PC-9 (cell line): ENCODE measurements at places on chromosomes 1 and 21. TPM values are rescaled to one million over a fixed set of nuclear protein-coding genes. Genes with fewer than 3 reads are reported as not detected.
A peak's percentile ranks its signal among the peaks of the same experiment; 100 is the strongest.

The CLEC20A gene
- not detected in 2 replicates for total RNA-seq

The ARV1 gene
- 8.0 and 12.0 TPM in 2 replicates for total RNA-seq

The OR2T35 gene
- not detected in 2 replicates for total RNA-seq

The PTPRC gene
- total RNA-seq = 0.58 and 0.79 TPM in 2 replicates

DNA sequence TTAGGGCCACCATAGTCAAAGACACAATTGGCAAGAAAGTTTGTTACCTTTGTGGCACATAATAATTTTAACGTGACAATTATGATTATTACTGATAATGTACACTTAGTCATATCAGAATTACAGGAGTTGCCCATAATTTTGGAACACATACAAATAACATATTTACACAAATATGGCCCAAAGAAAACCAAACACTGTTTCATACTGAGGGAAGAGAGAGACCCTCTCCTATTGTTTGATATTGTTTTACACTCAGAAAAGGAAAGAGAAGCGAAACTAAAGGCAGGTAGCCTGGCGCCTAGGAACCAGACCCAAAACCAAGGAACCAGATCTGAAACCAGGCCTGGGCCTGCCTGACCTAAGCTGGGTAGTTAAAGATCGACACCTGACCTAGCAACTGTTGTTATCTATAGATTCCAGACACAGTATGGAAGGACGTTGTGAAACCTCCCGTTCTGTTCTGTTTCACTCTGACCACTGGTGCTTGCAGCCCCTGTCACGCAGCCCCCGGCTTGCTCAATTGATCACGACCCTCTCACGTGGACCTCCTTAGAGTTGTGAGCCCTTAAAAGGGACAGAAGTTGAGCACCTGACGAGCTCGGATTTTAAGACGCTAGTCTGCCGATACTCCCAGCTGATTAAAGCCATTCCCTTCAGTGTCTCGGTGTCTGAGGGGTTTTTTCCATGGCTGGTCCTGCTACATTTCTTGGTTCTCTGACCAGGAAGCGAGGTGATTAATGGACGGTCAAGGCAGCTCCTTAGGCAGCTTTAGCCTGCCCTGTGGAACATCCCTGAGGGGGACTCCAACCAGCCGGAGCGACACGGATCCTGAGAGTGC lies 27.9 kb downstream of the C1orf115 start:
- no peak overlapping the region for H3K4me3 ChIP-seq
- DNase-seq = no peak

GRCh38 chr1:115837740-115838421 lies 3.0 kb downstream of the NHLH2 start:
- no peak overlapping the region for H3K4me3 ChIP-seq
- no peak overlapping the region for H3K27ac ChIP-seq
- no peak for DNase-seq
- no peaks in the 10 kb centered on the region for H3K4me1 ChIP-seq
- peaks cover 20% of the 10 kb centered on the region for H3K27me3 ChIP-seq

- H3K27me3 ChIP-seq = peaks cover 24% of the 10 kb centered on the region
- no peak overlapping the region for H3K27ac ChIP-seq
- H3K4me3 ChIP-seq = no peak overlapping the region
- H3K36me3 ChIP-seq = no peaks in the 10 kb centered on the region
Observed at GRCh38 chr1:177239792-177240191, 69.0 kb downstream of the BRINP2 start.

- H3K27me3 ChIP-seq = no peaks in the 10 kb centered on the region
- peak overlapping the region; percentile 61 for H3K27ac ChIP-seq
- peaks cover 8% of the 10 kb centered on the region for H3K4me1 ChIP-seq
- no peak overlapping the region for H3K4me3 ChIP-seq
- H3K36me3 ChIP-seq = peaks cover 3% of the 10 kb centered on the region; the same call in 1 of the 2 replicates
- peak; percentile 65 for DNase-seq
Observed at GRCh38 chr1:29145739-29146437, 22.2 kb upstream of the TMEM200B start.

GRCh38 chr1:15997637-15998280 lies 6.3 kb upstream of the SRARP start:
- H3K27me3 ChIP-seq = no peaks in the 10 kb centered on the region
- no peak overlapping the region for H3K4me3 ChIP-seq
- no peaks in the 10 kb centered on the region for H3K4me1 ChIP-seq
- no peaks in the 10 kb centered on the region for H3K36me3 ChIP-seq
- DNase-seq = no peak

DNA sequence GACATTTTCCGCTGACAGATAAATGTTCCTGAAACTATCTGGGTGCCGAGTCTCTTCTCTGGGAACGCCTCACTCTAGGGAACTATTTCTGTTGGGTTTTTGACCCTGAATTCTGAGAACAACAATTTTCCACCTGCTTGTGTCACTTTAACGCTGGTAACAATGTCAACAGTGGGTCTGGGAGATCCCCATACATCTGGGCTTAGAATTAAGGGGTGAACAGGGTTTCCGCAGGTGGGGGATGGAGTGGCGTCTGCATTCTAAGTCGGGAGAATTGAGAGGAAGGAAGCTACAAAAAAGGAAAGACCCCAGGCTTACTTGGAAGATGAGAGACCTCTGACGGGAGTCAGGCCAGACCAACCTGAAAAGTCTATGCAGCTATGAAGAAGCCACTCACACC lies 8.7 kb downstream of the CD247 start:
- no peak for DNase-seq
- H3K36me3 ChIP-seq = no peaks in the 10 kb centered on the region
- H3K4me3 ChIP-seq = no peak overlapping the region
- H3K27me3 ChIP-seq = no peaks in the 10 kb centered on the region
- no peak overlapping the region for H3K27ac ChIP-seq
- no peaks in the 10 kb centered on the region for H3K4me1 ChIP-seq

DNA sequence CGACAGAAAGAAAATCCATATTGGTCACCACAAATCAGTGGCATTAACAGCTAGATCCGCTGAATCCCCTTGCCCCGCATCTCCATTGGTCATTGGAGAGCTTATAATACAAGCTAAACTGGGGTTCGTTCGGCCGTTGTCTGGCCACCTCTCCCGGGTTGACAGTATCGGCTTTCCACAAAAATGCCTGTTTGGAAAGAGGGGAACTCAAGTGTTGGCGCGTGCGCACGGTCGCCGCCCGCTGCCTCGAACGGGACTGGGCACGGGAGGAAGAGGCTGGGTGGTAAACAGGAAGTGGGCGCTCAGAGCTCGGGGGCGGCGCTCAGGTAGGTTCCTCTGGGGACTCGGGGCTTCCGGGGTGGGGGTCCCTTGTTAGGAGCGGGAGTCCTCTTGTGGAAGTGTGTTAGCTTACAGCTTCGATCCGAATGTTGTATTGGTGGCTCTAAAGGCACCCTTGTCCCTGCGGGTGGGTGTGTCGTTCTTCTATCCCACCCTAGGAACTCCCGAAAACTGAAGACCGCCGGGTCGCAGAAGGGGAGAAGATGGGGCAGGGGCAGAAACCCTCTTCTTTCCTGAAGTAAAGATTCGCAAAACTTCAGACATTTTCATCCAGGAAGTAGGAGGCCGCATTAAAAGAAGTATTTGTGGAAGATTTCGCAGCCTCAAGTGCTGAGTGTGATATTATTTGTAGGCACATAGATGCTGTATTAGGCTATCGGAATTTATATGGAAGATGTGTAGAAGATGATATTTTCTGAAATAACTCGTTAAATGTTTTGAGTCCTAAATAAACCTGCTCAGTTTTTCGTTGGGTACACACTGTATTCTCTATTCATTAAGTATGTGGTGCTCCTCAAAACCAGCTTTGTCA lies 962 bp downstream of the BROX start:
- DNase-seq = peak; percentile 93
- H3K36me3 ChIP-seq = peaks cover 17% of the 10 kb centered on the region
- peak overlapping the region; percentile 87 for H3K27ac ChIP-seq

DNA sequence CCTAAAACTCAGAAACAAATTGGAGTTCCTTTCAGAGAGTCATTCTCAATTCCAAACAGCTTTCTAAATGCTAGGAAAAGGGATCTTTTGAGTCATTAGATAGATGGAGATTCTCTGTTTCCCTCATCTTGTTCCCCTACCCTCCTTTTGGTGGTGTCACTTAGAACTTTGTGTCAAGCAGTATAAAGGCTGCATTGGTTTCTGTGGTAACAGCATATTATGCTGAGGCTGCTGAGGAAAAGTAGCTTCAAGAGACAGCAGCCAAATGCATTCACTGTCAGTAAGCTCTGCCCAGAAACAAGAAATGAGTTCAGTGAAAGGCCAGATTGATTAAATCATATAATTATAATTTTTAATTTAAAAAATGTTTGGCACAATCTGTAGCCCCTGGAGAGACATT lies 144.1 kb downstream of the LRRC40 start:
- H3K27ac ChIP-seq = no peak overlapping the region
- H3K27me3 ChIP-seq = no peaks in the 10 kb centered on the region
- no peaks in the 10 kb centered on the region for H3K36me3 ChIP-seq
- no peak for DNase-seq
- H3K4me1 ChIP-seq = no peaks in the 10 kb centered on the region

- H3K4me3 ChIP-seq = no peak overlapping the region
- H3K27ac ChIP-seq = no peak overlapping the region
- peak; percentile 10 for DNase-seq
- H3K27me3 ChIP-seq = no peaks in the 10 kb centered on the region
- H3K36me3 ChIP-seq = no peaks in the 10 kb centered on the region
Observed at GRCh38 chr1:239987103-239987745, 104.5 kb upstream of the FMN2 start.

GRCh38 chr1:181643631-181644030 lies 160.3 kb downstream of the CACNA1E start:
- no peaks in the 10 kb centered on the region for H3K4me1 ChIP-seq
- H3K27me3 ChIP-seq = peaks cover 25% of the 10 kb centered on the region; the same call in 1 of the 2 replicates
- H3K4me3 ChIP-seq = no peak overlapping the region
- H3K36me3 ChIP-seq = no peaks in the 10 kb centered on the region
- no peak for DNase-seq
- no peak overlapping the region for H3K27ac ChIP-seq

DNA sequence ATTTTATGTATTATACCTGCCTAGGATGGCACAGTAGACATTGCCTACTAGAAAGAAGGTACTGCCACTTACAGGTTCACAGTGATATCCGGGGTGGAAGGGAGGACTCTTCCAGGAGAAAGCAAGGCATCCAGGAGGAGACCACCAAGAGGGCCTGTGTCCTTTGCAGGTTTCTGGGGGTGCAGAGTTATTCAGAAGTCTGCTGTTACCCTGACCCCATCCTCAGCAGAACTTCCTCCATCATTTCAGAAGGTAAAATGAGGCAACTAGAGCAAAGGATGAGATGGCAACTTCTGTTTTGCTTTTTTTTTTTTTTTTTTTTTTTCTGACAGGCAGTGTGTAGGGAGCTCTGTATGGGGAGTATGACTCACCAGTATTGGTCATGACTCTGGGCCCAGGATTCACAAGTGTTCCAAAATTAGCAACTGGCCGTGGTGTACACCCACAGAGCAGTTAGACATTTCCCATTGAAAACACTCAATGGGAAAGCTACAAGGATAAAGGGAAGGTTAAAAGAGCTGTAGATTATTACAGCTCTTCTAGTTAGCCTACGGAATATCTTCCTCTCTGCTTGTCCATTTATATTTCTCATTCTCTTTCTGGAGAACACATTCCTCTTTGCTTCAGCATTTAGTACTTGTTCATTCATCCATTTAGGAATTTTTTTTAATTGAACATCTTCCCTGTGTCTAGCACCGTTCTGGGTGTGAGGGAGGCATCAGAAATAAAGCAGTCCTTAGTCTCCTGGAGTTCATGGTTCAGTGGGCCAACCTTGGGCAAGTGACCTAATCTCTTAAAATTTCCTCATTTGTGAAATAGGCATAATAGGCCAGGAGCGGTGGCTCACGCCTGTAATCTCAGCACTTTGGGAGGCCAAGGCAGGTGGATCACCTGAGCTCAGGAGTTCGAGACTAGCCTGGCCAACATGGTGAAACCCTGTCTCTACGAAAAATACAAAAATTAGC lies 50.5 kb upstream of the PPP2R5A start:
- H3K27me3 ChIP-seq = no peaks in the 10 kb centered on the region
- peak overlapping the region; percentile 69 for H3K27ac ChIP-seq
- H3K4me3 ChIP-seq = no peak overlapping the region
- H3K36me3 ChIP-seq = no peaks in the 10 kb centered on the region
- DNase-seq = peak; percentile 53

DNA sequence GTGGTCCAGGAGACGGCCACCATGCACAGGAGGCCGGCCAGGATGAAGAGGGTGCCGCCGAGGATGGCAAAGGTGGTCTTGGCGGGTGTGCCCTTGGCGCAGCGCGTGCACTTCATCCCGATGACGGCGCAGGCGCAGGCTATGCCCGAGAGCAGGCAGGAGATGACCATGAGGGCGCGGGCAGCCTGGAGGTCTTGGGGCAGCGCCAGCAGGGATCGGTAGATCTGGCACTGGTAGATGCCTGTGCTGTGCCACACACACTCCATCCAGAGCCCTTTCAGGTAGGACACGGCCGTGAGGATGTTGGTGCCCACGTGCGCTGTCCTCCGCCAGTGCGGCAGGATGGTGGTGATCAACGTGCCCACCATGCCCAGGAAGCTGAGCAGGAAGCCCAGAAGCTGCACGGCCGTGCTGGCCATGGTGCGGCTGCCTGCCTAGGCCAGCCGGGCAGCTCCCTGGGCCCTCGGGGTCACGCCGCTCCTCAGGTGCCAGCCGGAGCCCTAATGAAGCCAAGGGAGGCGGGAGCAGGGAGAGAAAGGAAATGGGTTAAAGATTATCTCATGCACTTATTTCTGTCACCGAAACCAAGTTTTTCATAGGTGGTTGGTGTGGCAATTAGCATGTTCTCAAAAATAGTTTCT lies 18.5 kb downstream of the CLDN14 start:
- H3K36me3 ChIP-seq = no peaks in the 10 kb centered on the region
- no peak overlapping the region for H3K4me3 ChIP-seq

- no peaks in the 10 kb centered on the region for H3K36me3 ChIP-seq
- H3K4me3 ChIP-seq = no peak overlapping the region
- no peaks in the 10 kb centered on the region for H3K27me3 ChIP-seq
- no peak for DNase-seq
- no peaks in the 10 kb centered on the region for H3K4me1 ChIP-seq
Observed at GRCh38 chr21:15390049-15390448, 325.2 kb upstream of the NRIP1 start.

DNA sequence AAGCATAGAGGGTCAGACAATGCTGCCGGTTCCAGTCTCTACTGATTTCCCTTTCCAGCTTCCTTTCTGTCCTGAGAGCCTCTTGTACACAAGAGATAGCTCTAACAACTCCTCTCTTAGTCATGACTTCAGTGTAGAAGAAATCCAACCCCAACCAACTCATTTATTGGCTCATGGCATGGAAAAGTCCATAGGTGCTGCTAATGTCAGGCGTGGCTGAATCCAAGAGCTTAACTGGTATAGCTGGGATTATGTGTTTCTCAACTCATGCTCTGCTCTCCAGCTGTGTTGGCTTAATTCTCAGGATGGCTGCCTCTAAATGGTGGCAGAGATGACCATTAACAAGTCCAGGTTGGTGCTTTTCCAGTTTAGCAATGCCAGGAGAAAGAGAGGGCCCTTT lies 12.4 kb upstream of the THRAP3 start:
- H3K4me1 ChIP-seq = peaks cover 5% of the 10 kb centered on the region; the same call in 1 of the 2 replicates
- DNase-seq = no peak
- H3K36me3 ChIP-seq = no peaks in the 10 kb centered on the region
- H3K27ac ChIP-seq = no peak overlapping the region
- H3K4me3 ChIP-seq = no peak overlapping the region
- H3K27me3 ChIP-seq = no peaks in the 10 kb centered on the region

- no peak overlapping the region for H3K4me3 ChIP-seq
- no peaks in the 10 kb centered on the region for H3K27me3 ChIP-seq
- no peaks in the 10 kb centered on the region for H3K36me3 ChIP-seq
Observed at GRCh38 chr21:35163411-35163810, 114.3 kb upstream of the RUNX1 start.

- H3K36me3 ChIP-seq = no peaks in the 10 kb centered on the region
- DNase-seq = peak; percentile 49
- peaks cover 14% of the 10 kb centered on the region for H3K4me1 ChIP-seq
- no peak overlapping the region for H3K4me3 ChIP-seq
- no peak overlapping the region for H3K27ac ChIP-seq
Observed at GRCh38 chr1:218463194-218464156, 118.3 kb downstream of the TGFB2 start.

- no peak overlapping the region for H3K27ac ChIP-seq
- H3K36me3 ChIP-seq = no peaks in the 10 kb centered on the region
- peak; percentile 70 for DNase-seq
Observed at GRCh38 chr1:100606438-100606837, 68.5 kb downstream of the GPR88 start.
